Neuronal stem cell (in vitro differentiated cells): ENCODE measurements at places on chromosomes 5 and 9.

GRCh38 chr5:135568923-135569360, 9.8 kb downstream of the CXCL14 start:
- DNase-seq, result no peak

DNA sequence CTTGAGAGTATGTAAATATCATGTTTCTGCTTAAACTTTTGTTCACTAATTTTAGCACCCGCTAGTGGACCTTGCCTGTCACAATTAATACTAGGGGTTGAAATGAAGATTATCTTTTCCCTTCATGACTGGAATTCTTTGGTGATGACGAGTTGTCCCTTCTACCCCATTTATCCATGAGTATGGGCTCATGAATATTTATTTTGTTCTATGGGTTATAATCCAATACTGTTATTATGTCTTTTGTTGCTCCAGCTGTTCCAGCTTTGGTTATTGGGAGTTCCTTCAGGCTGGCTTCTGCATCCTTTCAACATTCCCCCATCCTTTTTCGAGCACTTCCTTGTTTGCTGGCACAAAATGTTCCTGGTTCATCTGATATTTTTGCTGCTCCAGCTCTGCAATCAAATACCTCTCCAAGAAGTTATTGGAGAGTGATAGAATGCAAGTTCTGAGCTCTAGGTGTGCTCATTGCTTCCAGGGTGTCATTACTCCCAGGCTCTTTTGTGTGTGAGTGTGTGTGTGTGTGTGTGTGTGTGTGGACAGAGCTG, 19.7 kb upstream of the ARHGEF28 start:
- DNase-seq, result no peak

DNA sequence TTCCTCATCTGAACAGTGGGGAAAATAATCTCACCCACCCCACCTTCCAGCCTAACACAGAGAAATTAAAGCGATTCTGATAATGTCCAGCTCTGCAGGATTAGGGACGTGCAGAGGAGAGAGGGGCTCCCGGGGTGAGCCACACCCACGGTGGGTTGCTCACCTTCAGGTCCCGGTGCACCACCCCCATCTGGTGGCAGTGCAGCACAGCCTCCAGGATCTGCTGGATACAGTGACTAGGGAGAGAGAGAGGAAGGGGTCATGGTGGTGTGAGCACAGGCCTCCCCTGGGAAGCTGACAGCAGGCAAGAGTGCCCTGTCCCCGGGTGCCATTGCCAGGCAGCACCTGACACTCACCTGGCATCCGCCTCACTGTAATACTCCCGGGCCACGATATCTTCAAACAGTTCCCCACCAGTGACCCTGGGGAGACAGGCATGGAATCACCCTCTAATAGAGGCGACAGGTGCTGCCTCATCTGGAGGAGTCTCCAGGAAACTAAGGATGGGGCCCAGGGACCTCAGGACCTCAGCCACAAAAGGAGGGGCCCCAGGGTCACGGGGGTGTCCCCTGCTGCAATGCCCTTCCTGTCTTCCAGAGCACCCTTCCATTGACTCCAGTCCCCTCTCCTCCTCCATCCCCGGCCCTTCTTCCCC, 33.0 kb downstream of the CAMK2A start:
- no peak for DNase-seq

DNA sequence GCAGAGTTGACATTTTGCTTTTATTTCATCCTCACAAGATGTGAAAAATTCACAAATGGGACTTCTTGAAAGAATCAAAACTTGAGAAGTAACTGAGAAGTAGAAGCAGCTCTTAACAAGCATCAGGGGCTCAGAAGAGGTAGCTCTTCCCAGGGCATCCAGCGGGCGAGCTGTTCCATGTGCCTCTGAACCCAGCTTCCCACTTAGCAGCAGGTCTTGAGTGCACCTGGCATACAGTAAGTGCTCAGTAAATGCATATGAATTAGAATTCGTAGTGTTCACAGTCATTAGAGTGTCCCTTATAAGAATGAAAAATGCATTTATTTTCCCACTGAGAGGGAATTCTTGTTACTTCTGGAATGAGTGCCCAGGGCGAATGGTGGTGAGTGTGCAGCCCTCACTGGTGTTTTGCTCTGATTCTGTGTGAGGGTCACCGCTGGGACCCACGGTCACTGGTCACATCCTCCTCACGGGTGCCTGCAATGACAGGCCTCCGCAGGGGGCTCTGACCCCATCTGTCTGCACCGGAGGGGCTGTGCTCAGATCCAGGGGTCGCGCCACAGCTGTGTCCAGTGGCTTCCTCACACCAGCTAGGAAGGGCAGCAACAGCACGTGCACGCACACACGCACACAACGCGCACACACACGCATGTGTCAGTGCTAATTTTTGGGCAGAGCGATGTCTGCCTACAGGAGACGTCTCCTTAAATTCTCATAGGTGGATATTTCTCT, 26.9 kb downstream of the EXOC3 start:
- no peak for DNase-seq

DNA sequence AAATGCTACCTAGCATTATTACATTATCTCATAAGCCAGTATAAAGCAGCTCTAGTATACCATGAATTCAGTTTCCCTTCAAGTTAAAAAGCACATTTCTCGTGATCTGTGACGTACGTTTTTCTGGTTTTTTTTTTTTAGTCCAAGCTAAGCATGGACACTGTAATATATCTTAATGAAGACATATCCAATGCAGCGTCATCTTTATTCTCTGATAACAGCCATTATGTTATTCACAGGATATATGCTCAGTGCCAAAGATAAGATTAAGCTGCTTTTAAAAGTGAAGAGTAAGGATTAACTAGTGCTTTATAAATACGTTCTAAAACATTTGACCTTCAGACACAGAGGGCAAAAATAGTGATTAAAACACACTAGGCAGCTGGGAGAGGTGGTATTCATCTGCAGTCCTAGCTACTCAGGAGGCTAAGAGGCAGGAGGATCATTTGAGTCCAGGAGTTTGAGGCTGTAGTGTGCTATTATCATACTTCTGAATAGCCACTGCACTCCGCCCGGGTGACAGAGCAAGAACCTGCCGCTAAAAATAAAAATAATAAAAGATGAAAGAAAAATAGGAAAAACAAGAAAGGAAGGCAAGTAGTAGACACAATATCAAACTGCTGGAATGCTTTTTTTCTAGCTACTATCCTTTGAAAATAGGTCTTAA, 7.7 kb downstream of the CSNK1A1 start:
- DNase-seq, result no peak

- no peak for DNase-seq
These were observed 9.7 kb upstream of the PSMD5 start for GRCh38 chr9:120852240-120853010.

DNA sequence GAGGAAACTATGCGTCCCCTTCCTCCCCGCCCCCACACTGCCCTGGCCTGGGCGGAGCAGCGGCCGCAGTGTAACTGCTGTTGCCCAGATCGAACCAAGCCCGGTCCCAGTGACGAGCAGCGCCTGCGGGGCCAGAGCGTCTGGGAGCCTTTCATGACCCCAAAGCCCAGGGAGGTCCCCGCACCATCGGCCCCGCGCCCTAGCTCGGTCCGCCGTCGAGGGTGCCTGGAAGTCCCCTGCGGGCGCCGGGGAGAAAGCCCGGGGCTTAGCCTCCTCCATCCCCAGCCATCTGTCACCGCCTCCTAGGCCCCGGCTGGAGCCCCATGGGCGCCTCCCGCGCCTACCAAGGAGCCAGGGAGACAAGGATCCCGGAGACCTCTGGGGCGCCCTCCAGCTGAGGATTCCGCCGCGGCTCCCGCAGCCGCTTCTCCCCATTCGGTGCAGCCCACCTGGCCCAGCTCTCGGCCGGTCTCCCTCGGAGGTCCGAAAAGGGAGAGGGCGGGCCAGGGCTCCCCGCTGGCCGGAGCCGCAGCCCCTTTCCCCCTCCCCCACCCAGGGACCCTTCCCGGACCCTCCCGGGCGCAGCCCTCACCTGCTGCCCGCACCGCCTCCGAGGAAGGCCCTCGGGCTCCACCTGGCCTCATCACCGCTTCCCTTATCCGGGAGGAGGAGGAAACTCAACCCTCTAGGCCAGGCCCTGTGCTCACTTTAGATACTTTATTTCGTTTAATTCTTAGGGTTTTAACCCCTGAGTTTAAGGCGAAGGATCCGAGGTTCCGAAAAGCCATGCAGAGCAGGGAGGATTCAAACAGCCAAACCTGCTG, 45.6 kb downstream of the APTX start:
- no peak for DNase-seq

GRCh38 chr5:35644543-35644942, 26.9 kb downstream of the SPEF2 start:
- DNase-seq, result no peak

DNA sequence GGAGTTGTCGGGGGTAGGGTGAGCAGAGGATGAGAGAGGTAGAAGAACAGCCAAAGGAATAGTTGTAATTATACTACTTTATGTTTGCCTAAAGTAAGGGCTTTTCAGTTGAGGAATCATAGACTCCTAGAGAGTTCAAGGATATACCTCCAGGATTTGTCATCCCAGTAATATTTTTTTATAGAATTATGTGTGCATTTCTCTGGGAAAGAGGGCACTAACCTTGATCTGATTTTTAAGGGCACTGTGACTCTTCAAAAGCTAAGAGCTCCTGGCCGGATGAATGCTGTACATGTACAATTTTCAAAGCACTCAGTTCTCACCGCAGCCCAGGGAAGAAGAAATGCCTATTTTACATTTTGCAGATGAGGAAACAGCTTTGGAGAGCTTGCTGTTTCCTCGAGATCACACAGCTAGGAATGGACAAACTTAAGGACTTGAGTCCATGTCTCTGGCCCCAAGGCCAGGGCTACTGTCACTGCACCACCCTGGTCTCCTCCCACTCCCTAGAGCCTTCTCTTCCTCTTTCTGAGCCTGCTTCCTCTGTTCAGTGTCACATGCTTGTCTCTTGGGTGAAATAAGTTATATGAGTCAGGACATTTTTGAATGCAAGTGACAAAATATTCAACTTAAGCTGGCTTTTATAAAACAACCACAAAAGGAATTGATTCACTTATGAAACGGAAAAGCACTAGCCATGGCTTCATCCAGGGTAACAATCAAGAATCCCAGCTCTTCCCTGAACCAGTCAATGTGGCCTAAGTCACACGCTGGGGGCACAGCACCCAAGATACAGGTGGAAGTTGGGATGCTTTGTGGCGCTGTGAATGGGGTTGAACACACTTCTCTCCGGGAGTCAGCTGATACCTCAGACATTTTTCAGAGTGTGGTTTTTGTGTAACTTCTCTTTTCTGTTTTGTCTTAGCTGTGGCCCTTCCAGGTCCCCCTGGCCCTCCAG, 45.7 kb upstream of the TGFBR1 start:
- no peak for DNase-seq

DNA sequence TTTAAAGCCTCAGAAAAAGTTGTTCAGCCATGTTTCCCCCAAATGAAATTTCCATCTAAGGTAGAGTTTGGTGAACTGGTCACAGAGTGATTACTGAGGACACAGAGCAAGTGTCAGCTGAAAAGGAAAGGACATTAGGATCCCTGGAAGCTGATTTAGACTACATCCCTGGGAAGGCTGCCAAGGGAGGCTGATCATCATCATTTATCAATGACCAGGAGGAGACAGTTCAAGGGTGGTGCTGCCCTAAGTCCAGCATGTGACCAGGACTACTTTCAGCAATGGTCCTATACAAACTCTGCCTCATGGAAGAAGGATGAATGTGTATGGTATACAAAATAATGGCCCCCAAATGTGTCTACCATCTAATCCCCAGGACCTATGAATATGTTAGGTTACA, 120.6 kb downstream of the PIK3R1 start:
- DNase-seq, result no peak

- no peak for DNase-seq
These were observed 4.3 kb downstream of the ERAP2 start for GRCh38 chr5:96880444-96881164.

DNA sequence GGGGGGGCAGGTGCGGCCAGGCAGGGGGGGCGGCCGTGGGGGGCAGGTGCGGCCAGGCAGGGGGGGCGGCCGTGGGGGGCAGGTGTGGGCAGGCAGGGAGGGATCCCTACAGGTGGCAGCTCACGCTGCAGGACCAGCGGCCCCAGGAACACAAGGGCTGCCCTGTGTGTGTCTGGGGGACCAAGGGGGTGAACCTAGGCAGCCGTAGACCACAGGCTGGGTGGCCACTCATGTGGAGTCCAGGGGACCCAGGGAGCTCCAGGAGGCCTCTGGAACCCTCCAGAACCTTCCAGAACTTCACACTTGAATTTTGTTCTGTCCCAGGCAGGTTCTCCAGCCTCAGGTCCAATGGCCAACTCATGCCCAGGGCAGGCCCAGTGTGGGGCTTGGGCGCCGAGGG, 51.6 kb upstream of the EGFL7 start:
- DNase-seq, result no peak

DNA sequence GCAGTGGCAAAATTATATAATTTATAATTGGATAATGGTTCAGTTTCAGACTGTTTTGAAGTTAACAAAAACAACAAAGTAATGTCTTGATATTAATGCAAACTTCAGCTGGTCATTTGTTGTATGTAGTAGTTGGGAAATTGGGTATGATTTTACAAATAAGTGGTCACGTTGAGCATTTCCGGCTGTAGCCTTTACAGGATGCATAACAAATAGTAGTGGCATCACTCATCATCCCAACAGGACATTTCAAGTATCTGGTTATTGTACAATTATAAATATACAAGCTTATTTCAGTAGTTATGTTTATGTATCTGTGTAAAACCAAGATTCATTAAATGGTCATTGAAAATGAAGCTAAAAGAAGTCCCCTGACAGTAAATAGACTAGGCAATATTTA, 72.9 kb downstream of the SMIM15 start:
- no peak for DNase-seq

DNA sequence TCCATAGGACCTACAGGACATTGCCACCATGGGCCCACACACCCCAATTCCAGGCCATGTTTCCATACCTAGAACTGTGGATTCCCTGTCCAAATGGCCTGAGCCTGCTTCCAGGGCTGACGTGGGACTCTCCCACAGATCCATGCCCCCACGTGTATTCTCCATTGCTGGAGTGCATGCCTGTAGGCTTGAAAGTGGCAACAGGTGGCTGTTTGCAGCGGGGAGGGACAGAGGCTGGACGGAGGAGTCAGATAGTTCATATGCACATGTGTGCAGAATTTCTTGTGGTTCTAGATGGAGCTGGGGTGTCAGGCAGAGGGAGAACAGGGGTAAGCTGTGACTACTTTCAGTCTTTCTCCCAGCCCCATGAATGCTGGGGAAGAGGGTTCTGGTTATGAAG, 285.7 kb upstream of the ANKRD55 start:
- no peak for DNase-seq

DNA sequence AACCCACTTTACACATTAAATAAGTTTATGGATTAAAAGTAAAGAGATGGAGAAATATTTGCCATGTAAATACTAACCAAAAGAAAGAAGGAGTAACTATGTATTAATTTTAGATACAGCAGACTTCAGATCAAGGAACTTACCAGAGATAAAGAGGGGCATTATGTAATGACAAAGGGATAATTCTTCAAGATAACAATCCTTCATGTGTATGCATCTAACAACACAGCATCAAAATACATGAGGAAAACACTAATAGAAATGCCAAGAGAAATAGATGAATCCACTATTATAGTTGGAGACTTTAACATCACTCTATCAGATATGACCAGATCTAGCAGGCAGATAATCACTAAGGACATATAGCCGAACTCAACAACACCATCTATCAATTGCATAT, 149.8 kb upstream of the ANKRD55 start:
- no peak for DNase-seq

GRCh38 chr9:99855467-99856176, 33.9 kb downstream of the NR4A3 start:
- DNase-seq, result no peak

- DNase-seq, result peak; percentile 23
These were observed 5.9 kb upstream of the CFAP90 start for GRCh38 chr5:7856855-7857254.
